ENCODE measurements at places on chromosomes 7 and 10.

GRCh38 chr7:47602272-47603004, 20.5 kb upstream of the TNS3 start:
- no peak for DNase-seq

GRCh38 chr7:70586822-70587221, 545.1 kb upstream of the GALNT17 start:
- DNase-seq = no peak

DNA sequence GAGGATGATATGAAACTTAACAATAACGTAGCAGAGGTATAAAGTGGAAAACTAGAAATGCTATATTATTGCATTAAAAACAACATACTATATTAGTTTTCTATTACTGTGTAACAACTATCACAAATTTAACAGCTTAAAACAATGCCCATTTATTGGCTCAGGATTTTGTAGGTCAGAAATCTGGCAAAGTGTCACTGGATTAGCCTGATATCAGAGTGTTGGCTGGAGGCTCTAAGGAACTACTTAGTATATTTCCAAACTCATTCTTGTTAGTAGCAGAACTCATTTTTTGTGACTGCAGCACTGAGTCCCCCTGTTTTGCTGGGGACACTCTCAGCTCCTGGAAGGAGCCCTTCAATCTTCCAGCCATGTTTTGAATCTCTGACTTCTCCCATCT, 306.8 kb downstream of the ETV1 start:
- no peak for DNase-seq

GRCh38 chr10:106716381-106716780, 448.1 kb downstream of the SORCS1 start:
- no peak for DNase-seq

GRCh38 chr7:48097521-48098231, 8.6 kb downstream of the UPP1 start:
- DNase-seq = no peak

GRCh38 chr7:111894518-111894917, 311.7 kb downstream of the DOCK4 start:
- no peak for DNase-seq

DNA sequence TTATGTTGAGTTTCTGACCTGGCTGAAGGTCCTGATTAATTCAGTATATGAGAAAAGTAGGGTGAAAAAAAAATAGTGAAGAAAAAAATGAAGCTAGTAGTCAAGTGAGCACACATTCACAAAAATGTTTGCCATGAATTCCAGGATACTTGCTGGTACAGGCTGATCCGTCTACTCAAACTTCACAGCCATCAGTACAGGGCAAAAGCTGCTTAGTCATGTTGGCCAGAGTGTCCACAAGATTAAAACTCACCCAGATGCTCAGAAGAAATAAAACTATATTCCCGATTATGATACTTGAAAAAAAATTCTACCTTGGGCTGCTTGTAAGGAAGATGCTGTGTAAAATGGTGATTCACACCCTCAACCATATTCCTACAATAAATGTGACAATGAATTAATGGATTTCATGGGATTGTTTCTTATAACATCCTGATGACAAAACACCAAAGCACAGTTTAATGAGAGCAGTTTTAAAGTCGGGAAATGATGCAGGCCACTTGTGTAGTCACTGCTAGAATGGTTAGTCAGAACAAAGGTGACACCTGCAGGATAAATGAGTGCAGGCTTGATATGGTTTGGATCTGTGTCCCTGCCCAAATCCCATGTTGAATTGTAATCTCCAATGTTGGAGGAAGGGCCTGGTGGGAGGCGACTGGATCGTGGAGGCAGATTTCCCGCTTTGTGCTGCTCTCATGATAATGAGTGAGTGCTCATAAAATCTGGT, 49.2 kb upstream of the ANKRD1 start:
- DNase-seq = no peak

Data from stimulated activated CD8-positive, alpha-beta memory T cell treated with anti-CD3 and anti-CD28 coated beads, Interleukin-2, amount 100 ng/mL, for 1 hour (primary cell).